ENCODE measurements at places on chromosomes 3 and 15.

DNA sequence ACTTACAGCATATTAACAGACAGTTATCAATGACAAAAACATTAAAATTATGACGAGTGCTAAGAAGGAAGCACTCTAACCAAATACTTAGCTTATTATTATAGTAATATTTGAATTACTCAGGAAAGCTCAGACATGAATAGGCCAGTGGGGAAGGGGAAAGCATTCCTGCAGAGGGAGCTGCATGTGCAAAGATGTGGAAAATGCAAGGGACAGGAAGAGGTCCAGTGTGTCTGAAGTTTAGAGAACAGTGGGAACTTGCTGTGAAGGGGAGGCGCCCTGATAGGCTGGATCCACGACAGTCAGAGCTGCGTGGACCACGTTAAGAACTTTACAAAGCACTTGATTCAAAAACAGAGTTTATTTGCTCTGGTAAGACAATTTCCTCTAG, 1.2 kb upstream of the SPICE1 start:
- no peak for DNase-seq

- no peak for DNase-seq
Observed at GRCh38 chr3:17846466-17846865, 104.0 kb upstream of the TBC1D5 start.

- no peak for DNase-seq
Observed at GRCh38 chr15:73628102-73628501, 5.1 kb downstream of the NPTN start.

DNA sequence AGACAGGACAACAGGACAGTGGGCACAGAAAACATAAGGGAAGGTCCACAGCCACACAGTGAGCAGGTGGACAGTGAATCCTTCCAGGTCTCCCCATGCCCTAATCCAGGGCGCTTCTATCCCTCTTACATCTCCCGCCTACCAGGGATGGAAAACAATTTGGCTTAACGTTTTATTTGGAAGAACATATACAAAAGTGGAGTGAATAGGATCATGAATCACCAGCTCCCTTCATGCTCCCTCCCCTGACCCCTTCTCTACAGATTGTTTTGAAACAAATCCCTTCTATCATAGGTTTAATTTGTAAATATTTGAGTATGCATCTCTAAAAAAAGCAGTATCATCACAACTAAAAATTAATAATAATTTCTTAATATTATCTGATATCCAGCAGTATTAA, 52.5 kb downstream of the CLDN11 start:
- DNase-seq, result peak; percentile 34

GRCh38 chr3:106172780-106173179, 304.0 kb upstream of the CBLB start:
- no peak for DNase-seq

GRCh38 chr3:78689378-78689777, 1078.4 kb downstream of the ROBO1 start:
- DNase-seq, result no peak

DNA sequence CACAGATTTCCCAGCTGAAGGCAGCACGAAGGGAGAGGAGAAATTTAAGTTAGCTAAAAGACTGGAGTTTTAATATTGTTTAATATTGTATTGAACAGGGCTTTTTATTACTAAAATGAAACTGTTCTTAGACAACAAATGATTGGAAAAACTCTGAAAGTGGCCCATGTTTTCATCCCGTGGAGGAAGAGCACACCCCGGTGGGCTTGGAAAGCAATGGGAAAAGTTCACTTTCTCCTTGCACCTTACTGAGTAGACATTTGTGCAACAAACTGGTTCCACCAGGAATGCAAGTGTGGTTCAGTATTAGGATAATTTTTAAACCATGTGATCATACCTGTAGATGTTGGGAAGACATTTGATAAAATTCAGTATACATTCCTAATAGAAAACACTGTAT, 8.2 kb upstream of the ESYT3 start:
- peak; percentile 40 for DNase-seq

- DNase-seq, result no peak
Observed at GRCh38 chr3:64450396-64450956, 225.2 kb upstream of the PRICKLE2 start.

DNA sequence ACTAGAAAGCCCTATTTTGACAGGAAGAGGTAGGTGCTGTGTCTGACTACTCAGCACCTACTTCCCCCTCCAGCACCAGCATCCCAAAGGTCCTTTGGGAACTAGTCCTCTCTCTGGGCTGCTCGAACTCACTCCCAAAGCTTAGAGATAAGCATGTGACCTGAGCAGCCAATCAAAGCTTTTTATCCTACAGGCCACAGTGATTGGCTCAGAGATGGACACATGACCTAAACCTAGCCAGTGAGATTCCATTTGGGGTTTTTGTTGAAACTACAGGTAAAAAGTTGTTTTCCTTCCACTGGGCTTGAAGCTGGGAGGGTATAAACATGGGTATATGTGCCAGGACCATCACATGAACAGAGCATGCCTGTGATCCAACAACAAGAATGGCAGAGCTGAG, 186.5 kb upstream of the PPP2R3A start:
- no peak for DNase-seq

- peak; percentile 94 for DNase-seq
Observed at GRCh38 chr3:23959135-23959900, 14.2 kb downstream of the NR1D2 start.

DNA sequence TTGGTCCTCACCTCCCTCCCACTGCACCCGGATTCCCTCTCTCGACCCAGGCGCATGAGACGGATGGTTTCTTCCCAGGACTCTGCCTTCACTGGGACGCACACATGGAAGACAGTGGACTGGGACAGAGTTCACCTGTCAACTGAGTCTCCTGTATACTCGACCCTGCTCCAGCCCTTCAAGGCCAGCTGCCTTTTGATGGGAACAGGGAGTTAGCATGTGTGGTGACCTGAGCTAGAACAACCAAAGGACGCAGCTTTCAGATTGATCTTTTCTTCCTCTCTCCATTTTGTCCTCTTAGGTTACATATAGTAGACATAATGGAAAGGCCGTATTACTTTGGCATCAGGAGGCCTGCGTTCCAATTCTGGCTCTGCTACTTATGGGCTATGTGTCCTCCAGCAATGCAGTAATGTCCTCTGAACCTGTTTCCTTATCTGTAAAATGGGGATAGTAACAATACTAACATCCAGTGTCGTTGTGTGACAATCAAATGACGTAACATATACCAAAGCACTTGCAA, 94.1 kb downstream of the PEX5L start:
- DNase-seq, result no peak

DNA sequence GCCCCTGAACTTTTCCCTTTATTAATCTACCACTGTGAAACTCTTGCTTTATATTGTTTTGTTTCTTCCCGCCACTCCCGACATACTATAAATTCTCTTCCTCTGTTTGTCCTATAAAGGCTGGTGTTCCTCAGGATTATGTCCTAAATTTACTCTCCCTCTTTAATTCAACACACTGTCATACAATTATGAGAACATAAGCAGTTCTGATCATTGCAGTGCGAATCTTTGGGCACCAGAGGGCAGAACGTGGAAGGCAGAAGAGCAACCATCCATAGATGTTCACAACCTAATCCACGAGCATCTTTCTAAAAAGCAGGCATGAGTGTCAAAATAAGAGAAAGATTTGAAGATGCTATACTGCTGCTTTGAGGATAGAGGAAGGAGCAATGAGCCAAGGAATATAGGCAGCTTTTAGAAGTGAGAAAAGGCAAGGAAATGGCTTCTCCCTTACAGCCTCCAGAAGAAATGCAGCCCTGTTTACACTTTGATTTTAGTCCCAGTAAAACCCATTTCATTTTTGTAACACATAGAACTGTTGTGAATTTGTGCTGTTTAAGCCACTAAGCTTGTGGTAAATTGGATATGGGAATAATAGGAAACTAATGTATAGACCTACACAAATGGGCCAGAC, 179.4 kb downstream of the GBE1 start:
- DNase-seq, result peak; percentile 24

DNA sequence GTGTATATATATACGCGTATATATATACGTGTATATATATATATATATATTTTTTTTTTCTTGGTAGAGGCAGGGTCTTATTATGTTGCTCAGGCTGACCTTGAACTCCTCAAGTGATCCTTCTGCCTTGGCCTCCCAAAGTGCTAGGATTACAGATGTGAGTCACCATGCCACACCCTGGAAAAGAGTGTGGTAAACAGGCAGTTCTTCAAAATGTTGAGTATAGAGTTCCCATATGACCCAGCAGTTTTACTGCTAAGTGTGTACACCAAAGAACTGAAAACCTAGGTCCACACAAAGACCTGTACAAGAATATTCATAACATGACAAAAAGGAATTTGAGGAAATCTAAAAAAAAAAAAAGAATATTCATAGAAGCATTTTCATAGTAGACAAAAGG, 71.8 kb upstream of the GCNT3 start:
- peak; percentile 35 for DNase-seq

DNA sequence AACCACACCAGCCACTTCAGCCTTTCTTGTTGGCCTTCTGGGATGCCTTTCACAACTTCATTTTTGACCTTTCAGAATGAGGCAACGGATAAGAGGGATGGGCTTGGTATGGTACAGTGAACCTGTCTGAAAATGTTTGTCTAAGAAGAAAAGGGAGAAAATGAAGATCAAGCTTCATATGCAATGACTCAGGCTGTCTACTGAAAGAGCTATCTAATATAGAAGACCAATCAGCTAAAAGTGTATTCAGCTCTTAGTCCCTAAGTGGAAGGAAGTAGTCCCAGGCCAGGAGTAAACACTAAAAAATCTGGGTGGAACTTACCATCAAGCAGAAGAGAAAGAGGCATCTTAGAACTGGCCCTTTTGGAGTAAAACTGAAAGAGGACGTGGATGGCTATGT, 12.2 kb upstream of the UPK1B start:
- no peak for DNase-seq

DNA sequence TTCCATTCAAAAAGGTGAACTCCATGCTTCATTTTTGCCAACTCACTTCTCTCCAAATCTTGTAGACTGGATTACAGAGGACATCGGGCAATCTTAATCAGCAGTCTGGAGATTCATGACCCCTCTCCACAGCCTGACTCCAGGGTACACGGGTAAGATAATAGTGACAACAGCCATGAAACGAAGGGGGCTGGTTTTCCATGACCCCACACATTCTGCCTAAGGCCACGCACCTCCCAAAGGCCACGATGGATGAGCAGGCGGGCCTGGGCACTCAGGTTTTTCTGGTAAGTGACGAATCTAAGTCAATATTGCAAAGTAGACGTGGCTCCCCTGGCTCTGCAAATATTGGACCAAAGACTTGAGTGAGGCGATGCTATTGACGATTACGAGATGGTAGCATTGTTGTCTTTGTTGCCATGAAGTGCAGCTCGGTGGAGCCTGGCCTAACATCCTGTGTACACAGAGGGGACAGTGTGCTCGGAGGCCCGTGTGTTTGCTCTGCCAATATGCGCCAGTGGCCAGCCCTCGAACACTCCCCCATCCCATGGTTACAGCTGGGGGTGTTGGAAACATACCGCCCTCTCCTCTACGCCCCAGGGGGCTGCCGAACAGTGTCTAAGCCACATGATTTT, 119.1 kb downstream of the OPA1 start:
- no peak for DNase-seq

DNA sequence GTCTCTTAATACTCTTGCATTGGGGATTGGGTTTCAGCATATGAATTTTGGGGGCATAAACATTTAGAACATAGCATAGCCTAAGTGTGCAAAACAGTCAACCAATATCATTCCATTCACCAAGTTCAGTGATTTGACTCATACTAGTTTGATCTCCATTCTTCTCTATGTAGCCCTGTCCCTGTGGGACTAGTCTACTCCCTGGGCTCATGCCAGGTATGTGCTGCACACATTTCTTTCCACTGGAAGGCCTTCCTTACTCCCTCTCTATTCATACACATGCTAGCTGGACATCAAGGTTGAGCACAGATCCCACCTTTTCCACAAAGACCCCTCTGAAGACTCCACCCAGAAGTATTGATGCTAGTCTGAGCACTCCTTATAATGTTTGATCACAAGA, 5.1 kb downstream of the ZDHHC23 start:
- DNase-seq, result no peak

GRCh38 chr3:157166561-157166960, 6.6 kb upstream of the CCNL1 start:
- DNase-seq, result no peak

DNA sequence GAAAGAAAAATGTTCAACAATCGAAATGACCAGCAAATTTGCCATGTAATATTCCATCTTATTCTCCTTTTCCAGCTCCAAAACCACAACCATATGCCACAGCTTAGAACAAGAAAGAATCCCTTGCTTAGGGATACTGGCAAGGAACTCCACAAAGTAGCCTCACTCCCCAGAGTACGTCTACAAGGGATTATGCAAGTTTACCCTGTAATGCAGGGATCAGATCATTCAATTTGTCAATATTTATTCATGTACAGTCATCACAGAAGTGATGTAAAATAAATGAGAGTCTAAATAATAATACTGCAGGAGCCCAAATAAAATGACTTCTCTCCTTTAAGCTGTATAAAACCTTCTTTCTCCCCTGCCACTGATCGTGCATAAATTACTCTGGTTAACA, 23.5 kb upstream of the MYO1E start:
- no peak for DNase-seq

DNA sequence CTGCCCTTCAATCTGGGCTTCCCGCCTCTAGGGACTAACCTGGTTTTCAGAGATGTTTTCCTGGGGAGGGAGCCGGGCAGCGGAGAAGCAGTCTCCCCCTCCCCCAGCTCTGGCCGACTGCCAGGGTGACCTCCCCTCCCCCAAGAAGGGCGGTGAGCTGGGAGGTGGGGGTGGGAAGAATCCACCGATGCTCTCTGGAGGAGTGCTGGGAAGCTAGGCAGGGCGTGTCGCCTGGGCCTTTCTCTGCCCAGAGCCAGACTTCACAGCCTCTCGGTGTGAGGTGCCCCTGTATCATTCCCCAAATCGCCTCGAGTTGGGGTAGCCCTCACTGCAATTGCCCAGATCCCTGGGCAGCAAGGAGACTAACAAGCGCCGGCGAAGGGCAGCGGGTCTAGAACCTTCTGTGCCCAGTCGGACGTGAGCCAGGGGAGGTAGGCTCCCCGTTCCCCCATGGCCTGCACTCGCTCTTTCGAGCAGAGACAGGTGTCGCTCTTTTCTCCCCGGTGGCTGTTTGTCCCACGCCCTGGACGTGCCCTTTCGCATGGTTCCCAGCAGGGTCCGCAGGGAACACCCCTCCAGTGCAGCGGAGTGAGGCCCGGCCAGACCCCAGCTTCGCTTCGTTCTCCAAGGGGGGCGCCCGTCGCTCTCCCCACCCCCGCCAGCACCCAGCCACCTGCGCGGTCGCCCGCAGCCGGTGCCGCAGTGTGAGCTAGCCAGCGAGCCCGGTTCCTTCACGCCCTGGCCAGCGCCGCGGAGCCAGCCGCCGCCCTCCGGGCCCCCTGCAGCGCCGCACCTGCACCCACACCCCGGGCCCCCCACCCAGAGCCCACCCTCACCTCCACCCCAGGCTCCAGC, 1.1 kb downstream of the RAB6B start:
- no peak for DNase-seq

GRCh38 chr3:127686512-127686894, 13.8 kb downstream of the ABTB1 start:
- DNase-seq, result no peak

GRCh38 chr3:155233213-155233612, 60.3 kb downstream of the STRIT1 start:
- peak; percentile 91 for DNase-seq

GRCh38 chr15:91308855-91309254, 208.8 kb downstream of the SV2B start:
- no peak for DNase-seq

- no peak for DNase-seq
Observed at GRCh38 chr15:27527490-27528067, 556.6 kb downstream of the GABRG3 start.

All from fibroblast of lung (primary cell).